ENCODE measurements at places on chromosomes 5 and 9. TPM values are rescaled to one million over a fixed set of nuclear protein-coding genes. Genes with fewer than 3 reads are reported as not detected.

DNA sequence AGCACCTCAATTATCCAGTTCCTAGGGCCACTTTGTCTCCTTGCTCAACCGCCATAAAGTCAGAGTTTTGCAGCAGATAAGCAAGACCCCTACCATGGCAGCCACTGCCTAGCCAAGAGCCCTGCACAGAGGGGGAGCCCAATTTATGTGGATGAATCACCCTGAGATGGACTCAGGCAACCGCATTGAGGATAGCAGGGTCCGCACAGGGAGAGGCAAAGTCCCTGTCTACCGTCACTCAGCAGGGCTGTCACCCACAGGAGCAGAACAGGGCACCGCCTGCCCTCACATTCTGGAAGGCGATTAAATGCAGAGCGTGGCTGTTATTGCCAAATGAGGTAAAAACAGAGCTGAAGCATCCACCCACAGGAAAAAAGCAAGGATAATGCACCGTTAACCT is 1.7 kb downstream of the FBP2 start:
- H3K27me3 ChIP-seq = no peaks in the 10 kb centered on the region
- no peak overlapping the region for H3K27ac ChIP-seq
- H3K4me3 ChIP-seq = no peak overlapping the region
- no peak for DNase-seq
- no peaks in the 10 kb centered on the region for H3K36me3 ChIP-seq

DNA sequence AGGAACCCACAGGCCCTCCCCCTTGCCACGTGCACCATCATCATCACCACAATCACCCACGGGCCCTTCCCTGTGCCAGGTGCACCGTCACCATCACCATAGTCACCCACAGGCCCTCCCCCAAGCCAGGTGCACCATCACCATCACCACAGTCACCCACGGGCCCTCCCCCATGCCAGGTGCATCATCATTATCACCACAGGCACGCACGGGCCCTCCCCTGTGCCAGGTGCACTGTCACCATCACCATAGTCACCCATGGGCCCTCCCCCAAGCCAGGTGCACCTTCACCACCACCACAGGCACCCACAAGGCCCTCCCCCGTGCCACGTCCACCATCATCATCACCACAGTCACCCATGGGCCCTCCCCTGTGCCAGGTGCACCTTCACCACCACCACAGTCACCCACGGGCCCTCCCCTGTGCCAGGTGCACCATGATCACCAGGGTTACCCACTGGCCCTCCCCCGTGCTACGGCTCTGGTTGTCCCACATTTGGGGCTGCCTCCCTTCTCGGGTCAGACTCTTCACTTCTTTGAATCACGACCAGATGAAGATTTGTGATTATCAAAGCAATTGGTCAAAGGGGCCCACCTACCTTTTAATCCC is 69.1 kb upstream of the OLFM1 start:
- H3K4me3 ChIP-seq = no peak overlapping the region

The FOXD4L4 gene
- not detected for total RNA-seq

- H3K4me3 ChIP-seq = no peak overlapping the region
- no peak overlapping the region for H3K27ac ChIP-seq
- no peaks in the 10 kb centered on the region for H3K4me1 ChIP-seq
Measured at GRCh38 chr5:130710596-130710995, 454.5 kb downstream of the HINT1 start.

The MEIKIN gene
- total RNA-seq = not detected

DNA sequence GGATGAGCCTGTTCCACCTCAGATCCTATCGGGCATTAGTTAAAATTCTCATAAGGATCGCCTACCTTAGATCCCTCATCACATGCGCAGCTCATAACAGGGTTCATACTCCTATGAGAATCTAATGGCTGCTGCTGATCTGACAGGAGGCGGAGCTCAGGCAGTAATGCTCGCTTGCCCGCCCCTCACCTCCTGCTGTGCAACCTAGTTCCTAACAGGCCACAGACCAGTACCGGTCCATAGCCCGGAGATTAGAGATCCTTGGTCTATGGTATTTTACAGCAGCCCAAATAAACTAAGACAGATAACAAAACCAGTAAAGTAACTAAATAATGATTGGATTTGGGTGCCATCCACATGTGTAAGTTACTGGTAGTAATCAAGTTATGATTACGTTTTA is 17.5 kb downstream of the GOLPH3 start:
- no peaks in the 10 kb centered on the region for H3K4me1 ChIP-seq
- H3K4me3 ChIP-seq = no peak overlapping the region
- no peak overlapping the region for H3K27ac ChIP-seq

The GGTA1 gene
- 11.6 TPM for total RNA-seq

The NIPSNAP3A gene
- total RNA-seq = 8.3 TPM

Measured in right atrium auricular region (tissue), 2 donors.